ENCODE measurements at places on chromosomes 7 and 10.

- no peak for DNase-seq
Measured at GRCh38 chr7:68929781-68930261, 668.5 kb upstream of the AUTS2 start.

DNA sequence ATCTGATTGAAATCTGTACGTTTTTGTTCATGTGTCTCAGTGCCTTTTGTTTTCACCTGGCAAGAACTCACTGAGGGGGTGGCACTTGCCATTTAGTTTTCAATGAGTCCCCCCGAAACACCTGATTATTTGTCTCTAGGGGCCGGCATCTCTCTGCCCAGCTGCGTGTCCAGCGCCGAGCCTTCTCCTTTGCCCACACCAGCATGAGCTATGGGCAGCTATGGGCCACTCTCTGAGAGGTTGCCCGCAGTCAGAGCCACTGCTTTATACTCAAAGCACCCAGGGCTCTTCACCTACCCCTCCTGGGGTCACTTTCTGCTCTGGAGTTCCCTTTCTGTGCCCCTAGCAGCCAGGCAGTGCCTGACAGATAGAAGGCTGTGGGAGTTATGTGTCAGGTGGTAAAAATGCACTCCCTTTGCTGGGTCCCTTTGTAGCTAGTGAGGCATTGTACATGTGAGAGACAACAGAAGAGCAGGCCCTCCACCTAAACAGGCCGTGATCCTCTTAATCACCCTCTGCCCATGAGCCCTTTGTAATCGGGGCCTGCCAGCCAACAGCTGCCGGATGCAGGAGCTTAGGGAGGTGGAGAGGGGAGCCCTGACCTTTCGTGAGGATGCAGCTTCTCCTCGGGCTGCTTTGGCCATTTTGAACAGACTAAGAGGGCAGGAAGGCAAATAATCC, 133.1 kb upstream of the NPS start:
- no peak for DNase-seq

DNA sequence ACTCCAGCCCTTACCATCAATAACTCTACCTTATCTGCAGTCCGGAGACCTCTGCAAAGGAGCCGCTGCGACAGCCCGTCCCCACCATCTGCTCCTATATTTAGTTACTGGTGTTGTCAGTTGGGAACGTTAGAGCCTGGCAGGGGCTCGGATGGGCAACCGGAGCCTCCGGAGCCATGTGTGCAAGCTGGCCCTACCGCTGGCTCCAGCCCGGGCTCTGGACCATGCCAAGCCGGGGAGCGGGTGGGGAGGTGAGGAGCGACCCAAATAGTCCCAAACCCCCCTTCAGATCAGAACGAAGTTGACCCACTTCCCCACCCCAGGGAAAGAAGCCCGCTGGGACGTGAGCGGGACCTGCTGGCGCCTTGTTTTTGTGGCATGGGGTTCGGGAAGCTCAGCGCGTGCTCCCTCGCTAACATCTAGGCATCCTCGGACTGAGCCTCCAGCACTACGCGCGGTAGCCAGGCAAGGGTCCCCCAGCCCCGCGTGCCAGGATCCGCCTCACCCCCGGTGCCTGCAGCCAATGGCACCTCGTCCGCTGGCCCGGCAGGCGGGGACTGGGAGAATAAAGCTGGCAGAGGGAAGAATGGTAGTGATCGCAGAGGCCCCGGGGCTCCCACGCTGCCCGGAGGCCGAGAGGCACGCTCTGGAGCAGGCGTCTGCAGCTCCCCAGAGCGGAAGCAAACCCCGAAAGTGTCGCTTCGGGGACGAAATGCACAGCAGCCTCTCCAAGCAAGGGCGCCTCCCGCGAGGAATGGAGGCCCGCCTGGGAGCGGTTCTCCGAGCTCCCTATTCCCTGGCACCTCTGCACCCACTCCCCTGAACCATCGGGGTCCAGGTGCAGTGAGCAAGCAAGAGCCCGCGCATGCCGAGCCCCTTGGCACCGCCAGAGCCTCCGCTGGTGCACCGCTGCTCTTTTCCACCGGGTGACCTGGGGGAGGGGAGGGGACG, 679 bp downstream of the LRRC20 start:
- no peak for DNase-seq

DNA sequence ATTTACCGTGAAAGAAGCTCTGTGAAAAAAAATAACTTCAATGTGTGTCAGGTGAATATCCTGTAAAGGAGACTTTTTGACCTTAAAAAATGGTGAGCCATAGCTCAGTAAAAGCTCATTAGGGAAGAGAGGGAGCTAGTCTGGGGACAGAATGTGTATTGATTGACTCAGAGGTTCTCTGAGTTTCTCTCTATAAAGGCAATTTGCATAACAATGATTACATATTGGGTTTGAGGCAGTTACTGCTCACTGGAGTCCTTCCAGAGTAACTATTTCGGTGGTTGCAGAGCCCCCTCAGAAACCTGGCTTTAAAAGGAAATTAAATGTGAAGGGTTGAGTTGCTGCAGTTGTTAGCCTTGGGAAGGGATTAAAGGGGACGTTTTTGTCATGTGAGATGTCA, 181.6 kb downstream of the GALNT17 start:
- DNase-seq: no peak

DNA sequence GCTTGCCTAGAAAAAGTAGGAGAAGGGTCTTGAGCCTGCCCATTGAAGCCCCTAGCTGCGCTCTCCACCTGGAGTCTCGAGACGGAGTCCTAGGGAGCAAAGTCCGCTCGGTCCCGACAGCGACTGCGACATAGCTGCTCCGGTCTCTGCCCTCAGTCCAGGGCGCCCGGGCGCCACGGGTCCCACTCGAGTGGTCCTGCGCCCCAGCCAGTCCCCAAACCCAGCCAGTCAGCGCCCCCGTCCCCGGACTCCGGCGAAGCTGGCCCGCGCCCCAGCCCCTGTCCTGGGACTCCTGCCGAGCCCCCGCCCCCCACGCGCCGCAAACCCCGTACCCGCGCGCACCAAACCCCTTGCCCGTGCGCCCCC, 490 bp downstream of the TNS3 start:
- DNase-seq: no peak
